ENCODE measurements at places on chromosomes 3 and 15.

DNA sequence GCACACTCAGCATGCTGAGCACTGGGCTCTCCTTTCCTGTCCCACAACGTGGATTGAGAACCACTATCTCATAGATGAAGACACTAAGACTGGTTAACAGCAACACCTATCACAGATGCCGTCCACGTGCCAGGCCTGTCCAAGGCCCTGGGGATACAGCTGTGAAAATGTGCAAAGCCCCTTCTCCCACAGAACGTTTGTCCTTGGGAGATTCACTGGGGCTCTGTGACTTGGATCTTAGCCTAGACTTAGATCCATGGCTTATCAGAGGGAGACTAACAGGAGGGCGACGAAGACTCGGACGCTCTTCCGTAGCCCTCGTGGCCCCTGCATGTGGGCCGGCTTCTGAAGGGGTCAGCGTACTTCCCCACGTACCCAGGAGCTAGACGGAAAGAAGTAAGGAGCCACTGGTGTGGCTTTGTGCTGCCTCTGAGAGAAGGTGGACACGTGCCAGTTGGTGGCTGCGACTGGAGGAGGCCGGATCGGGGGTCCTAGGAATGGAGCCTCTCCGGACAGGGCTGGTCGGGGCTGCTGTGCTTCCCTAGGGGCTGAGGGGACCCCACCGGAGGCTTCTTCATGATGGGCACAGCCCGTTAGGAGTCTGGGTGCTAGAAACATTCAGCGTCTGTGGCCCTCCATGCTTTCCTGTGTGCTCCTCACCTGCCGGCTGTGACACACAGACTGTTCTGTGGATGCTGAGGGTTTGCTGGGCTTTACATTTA lies 964 bp downstream of the NRROS start:
- no peak for DNase-seq

DNA sequence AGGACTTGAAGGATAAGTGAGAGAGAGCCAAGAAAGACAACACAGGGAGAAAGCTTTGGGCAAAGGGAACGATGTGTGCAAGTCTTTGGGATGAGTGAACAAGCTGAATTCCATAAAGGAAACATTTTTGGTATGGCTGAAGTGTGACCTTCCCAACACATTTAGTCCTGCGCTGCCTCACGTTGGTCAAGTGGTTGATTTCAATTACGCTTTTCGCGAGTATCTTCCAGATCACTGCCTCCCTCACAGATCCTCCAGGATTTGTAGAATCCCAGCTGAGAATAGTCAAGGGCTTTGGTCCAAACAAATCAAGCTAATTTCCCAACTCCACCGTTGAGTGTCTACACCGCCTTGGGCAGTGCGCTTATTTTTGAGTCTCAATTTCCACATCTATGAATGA lies 338.4 kb upstream of the ADAMTS9 start:
- no peak for DNase-seq

DNA sequence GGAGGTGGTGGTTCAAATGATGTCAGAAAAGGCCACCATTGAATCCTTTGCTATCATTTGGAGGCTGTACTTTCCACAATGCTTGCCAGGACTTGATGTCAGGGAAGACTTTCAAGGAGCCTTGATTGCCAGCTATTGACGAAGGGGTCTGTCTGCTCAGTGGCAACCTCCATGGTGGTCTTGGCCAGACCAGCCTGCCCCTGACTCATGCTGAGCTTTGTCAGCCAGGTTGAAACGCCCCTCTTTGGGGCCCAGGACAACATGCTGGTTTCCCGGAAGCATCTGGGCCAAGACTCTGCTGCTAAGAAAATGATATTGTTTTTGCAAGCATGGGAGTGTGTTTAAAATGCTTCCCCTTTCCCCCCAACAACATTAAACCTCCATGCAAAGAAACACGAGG lies 26.7 kb downstream of the CGNL1 start:
- DNase-seq, result no peak

GRCh38 chr15:86139828-86140227 lies 60.2 kb downstream of the AGBL1 start:
- peak; percentile 15 for DNase-seq

DNA sequence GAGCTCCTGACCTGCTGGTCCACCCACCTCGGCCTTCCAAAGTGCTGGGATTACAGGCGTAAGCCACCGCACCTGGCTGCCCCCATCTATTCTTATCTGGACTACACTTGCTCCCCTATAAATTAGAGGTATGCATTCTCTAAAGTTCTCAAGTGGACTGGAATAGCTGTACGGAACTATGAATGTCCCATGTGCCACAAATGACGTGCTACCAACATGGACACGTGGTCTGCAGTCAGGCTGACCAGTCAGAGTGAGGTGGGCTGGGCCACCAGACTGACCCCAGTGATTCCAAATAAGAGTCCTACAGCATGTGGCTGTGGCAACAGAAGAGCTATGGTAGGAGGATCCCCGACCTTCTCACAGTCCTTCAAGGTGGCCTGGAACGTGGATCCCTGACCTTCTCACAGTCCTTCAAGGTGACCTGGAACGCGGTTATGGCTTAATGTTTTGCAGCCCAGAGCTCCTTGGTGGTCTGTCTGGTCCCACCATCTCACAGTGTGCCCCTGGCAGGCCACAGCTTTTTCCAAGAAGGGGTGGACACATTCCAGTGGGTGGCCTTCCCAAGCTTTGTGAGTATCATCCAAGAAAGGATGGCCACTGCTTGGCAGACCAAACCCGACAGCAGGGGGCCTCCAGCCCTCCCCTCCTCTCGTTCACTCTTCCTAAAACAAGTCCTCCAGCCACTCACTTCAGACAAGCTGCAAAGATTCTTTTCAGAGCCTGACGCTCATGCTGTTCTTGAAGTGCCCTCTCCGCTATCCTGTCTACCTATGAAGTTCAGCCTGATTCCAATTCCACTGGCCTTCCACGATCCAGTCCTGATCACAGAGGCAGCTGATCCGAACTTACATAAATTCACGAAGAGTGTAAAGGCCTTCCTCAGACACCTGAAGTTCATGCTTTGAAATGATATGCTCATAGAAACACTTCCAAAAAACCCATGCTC lies 4.4 kb downstream of the ADAMTS17 start:
- no peak for DNase-seq

GRCh38 chr15:28106294-28107110 lies 7.4 kb upstream of the OCA2 start:
- no peak for DNase-seq

DNA sequence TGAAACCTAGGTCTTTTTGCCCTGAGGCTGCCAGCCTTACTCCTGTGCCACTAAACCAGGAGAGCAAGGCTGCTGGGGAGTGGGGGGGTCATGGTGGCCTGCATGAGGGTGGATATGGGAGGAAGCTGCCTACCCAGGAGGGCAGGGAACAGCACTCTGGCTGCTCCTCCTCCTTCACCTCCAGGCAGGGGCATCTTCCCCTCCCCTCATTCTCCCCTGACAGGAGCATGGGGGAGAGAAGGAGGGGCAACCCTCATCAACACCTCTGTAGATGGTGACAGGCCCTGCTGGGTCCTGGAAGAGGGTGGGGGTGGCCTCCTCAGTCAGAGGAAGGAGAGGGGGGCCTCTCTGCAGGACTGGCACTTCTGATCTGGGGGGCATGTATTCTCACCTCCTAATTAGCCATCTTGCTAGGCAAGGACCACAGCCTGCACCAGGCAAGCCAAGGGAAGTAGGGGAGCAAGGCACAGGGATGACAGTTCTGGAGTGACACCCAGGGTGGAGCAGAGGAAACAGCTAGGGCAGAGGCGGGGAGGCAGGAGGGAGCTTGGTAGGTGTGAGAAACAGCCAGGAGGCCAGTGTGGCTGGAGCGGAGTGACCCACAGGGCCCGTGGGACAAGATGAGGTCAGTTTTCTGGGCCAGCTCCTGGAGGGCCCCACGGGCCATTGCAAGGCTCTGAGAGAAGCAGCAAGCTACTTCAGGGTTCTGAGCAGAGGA lies 4.9 kb downstream of the CCDC33 start:
- DNase-seq, result no peak

- no peak for DNase-seq
These were observed 67.9 kb downstream of the CRTC3 start for GRCh38 chr15:90597577-90597976.

GRCh38 chr3:144864646-144865045 lies 893.0 kb downstream of the DIPK2A start:
- DNase-seq, result no peak

DNA sequence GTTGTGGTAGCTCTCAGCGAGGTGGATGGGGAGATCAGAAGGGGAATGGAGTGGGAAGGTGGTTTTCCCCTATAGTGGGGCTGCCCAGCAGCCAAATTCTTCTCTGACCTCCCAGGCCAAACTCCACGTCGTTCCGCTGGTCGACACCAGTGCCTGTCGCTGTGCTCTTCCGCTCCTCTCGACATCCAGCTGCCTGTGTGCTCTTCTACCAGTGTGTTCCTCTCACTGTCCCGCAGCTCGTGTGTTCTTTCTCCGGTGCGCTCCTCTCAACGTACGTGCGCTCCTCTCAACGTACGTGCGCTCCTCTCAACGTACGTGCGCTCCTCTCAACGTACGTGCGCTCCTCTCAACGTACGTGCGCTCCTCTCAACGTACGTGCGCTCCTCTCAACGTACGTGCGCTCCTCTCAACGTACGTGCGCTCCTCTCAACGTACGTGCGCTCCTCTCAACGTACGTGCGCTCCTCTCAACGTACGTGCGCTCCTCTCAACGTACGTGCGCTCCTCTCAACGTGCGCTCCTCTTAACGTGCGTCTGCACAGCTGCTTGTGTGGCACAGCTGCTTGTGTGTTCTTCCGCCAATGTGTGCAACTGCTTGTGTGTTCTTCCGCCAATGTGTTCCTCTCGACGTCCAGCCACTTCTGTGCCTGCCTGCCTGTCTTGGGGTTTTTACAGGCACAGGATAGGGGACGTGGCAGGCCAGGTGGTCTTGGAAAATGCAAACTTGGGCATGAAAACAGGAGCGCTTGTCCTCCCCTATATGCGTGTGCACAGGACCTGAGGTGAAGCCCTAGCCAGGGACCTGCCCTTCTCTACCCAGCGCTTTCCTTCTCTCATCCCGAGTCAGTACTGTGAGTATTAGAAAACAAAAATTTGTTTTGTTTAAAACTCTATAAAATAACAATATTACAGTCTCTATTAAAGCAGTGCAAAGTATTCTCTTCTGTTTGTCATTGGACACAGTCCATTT lies 991.1 kb downstream of the GBE1 start:
- no peak for DNase-seq

DNA sequence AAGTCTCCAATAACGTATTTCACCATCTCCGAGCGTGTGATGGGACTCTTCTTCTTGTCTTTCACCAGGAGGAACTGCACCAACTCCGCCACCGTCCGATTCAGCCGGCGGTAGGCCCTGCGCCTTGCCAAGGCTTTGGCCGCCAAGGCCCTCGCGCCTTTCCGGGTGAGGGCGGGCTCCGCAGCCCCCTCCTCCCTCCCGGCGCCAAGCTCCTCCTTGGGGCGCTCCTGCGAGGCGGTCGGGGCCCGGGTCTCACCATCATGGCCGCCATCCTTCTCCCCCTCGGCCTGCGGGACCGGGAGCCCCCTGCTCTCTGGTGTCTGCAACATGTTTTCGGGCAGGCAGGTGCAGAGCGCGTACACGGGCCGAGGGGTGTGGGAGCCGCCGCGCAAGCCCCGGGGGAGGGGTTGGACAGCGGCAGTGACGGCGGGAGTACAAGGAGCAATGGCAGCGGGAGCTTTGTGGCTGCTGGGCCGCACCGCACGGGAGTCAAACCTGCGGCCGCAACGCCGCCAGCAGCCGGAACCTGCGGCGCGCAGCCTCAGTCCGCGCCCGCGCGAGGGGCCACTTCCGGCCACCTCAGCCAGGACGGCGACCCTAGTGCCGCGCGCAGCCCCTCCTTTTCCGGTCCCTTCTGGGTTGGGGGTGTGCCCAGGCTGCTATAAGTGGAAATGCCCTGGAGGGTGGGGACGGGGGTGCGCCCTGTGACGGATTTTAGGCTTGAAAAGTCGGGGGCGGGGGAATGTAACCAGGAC lies at the start of gene MAGEF1:
Gene MAGEF1, minus strand, starts transcription at position 572 of the 755 bp plus-strand sequence. Its CDS starts 243 bp downstream, at position 329.
- DNase-seq, result peak; percentile 66

- no peak for DNase-seq
These were observed 157.8 kb downstream of the PDCD6IP start for GRCh38 chr3:33956206-33956605.

DNA sequence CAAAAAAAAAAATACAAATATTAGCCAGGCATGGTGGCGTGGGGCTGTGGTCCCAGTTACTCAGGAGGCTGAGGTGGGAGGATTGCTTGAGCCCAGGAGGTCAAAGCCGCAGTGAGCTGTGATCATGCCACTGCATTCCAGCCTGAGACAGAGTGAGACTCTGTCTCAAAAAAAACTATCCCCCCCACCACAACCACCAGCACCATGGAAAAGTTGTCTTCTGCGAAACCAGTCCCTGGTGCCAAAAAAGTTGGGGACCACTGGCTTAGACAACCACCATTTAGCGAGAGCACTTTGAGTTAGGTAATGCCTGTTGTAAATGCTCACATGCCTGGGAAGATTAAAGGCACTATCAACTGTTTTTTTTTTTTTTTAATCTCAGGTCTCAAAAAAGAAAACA lies 15.4 kb downstream of the ARHGAP31 start:
- no peak for DNase-seq

- no peak for DNase-seq
These were observed 19.9 kb upstream of the TNFAIP8L3 start for GRCh38 chr15:51114437-51115119.

DNA sequence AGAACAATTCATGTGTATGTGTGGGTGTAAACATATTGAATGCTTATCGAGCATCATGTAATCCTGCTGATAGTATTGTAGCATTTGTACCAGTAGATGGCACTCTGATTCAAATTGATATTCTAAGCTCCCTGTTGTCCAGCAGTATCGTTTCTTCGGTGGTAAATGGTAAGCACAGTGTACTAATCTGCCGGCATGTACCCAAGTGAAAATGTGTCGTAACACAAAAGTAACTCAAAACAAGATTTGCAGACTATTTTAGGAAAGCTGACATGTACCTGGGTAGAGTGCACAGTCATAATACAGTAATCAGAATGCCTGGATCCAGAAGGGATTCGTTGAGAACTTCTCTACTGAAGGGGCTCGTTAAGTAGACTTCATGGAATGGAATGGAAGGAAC lies 31.7 kb upstream of the MNS1 start:
- DNase-seq, result no peak
